ENCODE measurements at places on chromosomes 16 and 17.

- peak; percentile 74 for DNase-seq
These were observed 2.2 kb downstream of the ETV4 start for GRCh38 chr17:43543771-43544575.

DNA sequence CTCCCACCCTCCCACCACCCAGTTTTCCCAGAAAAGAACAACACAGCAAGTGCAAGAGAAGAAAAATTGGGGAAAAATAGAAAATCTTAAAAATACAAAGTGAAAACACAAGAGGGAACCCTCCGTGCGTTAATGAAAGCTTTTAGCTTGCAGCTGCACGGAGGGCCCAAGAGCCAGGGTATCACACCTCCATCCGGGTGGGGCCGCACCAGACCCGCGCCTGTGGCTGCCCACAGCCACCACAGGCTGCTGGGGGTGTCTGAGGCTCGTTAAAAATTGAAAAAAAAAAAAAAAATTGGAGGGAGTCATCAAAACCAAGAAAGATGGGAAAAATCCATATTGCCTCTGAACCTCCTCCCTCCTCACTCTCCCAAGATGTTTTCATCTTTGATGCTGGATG, 18.6 kb downstream of the ENGASE start:
- no peak for DNase-seq

- no peak for DNase-seq
These were observed 307.7 kb upstream of the CDH5 start for GRCh38 chr16:66058832-66059231.

GRCh38 chr16:67198238-67198734, 645 bp upstream of the ELMO3 start:
- peak; percentile 35 for DNase-seq

DNA sequence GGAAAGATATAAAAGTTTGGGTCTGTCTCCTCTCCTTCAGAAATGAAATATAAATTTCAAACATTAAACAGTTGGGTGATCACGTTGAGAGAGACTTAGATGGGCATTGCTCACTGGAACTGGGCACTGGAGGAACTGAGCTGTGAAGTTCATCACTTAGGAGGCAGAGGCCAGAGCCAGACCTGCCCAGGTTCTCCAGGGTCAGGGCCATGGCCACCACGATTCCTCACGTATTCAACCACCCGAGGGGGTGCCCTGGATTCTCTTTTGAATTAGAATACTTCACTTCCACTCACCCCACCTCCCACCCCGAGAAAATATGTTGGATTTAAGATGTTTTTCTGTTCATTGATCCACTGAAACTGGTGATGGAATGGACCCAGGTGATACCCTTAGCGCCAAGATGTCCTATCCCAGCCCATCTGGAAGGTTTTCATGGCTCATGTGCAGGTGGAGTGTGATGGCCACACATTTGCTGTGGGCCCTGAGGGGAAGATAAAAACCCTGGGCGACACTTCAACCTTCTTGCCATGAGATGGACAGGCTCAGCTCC, 6.1 kb downstream of the PRR29 start:
- no peak for DNase-seq
